Ammon's horn (tissue), 1 donor: ENCODE measurements at places on chromosomes 3 and 15.

DNA sequence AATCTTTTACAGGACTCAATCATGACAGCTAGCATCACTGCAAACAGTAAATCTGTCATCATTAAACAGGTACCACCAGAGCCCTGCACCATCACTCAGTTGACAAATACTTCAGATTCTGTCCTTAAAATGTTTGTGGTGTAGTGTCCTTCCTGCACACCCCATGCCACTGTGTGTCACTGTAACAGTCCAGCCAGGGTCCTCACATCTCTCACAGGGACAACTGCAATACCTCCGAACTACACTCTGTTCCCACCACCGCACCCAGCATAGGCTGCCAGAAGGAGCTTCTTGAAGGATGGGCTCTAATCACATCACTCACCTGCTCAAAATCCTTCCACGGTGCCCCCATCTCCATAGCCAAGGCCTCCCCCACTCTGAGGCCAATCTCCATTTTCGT, 90.2 kb upstream of the FGF12 start:
- DNase-seq = no peak

- no peak for DNase-seq
Observed at GRCh38 chr15:92149029-92149428, 244.7 kb upstream of the ST8SIA2 start.

GRCh38 chr15:85325834-85326233, 54.6 kb upstream of the AKAP13 start:
- DNase-seq = no peak

DNA sequence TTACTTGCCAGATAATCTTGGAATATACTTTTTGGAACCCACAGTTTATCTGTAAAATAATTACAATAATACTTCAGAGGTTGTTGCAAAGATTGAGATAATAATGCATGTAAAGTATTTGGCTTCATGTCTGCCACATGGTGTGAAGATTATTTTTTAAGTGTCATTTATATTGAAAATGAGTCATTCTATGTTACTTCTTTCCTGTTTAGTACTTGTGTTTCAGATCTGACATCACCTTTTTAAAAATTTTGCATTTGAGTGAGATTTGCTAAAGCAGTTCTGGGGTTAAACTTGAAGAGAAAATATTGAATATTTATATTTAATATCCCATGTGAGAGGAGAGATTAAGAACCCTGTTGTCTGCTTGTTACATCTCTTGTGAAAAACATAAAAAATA, 31.2 kb downstream of the IQGAP1 start:
- DNase-seq = no peak

- peak; percentile 88 for DNase-seq
Observed at GRCh38 chr3:118884748-118885206, 149.9 kb downstream of the IGSF11 start.

DNA sequence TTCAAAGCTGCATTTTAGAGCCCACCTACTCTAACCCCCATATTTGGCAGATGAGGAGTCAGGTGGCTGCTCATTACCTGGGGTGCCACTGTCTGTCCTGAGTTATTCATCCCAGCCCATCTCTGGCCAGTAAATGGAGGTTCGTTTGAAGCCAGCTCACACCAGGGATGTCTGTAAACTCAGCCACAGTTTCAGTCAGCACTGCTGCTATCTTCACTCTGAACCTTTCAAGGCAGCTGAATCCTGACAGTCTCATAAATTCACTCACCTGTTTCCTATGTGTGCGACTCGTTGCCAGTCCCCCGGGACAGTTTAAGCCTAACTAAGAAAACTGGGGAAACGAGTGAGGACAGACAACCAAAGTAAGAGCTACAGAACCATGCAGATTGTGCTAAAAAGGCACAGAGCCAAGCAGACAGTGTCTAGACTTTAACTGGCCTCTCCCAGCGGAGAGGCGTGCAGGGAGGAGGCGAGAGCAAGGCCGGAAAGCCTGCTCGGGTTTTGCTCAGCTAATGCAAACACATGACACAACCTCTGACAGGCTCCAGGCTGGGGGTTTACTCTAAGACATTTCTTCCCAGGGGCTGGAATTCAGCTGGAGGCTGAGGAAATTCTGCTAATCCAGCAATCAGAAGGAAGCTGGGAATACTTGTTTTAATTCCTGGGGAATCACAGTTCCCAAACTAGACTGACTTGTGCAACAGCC, 12.0 kb downstream of the FSTL1 start:
- no peak for DNase-seq

DNA sequence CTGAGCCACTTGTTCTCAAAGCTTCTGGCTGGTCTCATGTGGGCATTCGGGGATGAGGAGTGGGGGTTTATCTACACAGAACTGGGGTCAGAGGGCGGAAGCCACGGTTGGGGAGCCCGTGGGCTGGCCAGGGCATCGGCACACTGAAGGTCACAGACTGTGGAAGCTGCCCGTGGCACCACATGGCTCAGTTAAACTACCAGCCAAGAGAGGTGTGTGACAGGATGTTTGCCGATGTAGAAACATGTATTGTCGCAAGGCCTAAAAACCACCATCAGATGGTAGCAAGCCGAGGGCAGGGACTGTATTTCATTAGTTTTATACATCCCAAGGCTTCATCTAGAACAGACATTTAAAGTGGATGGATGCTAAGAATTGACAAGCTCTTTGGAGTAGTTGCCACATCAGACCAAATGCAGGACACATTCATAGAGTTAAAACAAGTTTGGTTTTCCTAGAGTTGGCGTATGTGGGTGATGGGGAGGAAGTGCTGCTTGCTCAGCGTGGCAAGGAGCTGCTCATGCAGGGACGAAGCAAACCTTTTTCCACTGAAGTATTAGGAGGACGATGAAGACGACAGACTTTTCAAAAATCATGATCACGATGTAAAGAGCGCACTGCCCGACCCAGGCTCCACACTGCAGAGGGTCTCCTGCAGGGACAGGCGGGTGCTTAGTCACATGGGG, 9.6 kb upstream of the MUSTN1 start:
- DNase-seq = no peak

DNA sequence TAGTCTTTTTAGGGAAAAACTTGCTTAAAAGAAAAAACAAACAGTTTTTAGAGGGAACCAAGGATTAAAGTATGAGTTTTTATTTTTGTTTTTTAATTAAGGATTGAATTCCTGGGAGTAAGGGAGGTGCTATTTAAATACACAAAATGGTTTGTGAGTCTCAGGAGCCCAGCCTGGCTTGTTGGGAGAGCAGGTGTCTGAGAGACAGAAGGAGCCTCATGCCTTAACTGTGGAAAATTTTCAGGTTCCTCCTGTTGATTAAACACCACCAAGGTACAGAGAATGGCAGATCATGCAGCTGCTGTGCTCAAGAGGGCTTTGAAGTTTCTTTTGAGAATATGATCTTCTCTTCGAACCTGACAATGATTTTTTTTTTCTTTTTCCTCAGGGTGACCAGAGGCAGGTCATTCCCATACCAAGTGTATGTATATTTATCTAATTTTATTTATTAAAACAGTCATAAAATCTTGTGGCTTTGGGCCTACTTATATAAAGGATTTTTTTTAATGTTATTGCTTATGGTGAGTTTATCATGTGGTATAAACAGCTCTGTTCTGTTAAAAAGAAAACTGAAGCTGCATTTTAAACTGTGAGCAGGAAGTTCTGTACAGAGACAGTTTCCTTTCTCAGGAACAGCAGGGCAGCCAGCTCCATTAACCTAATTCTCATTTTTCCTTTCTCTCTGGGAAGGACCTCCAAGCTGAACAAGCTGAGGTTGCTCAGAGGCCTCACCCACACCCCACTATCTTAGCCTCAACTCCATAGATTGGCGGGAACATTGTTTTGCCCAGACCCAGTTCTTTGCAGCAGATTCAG, 33.7 kb upstream of the VILL start:
- DNase-seq = no peak

- DNase-seq = no peak
Observed at GRCh38 chr3:38566215-38566528, 70.0 kb downstream of the EXOG start.

DNA sequence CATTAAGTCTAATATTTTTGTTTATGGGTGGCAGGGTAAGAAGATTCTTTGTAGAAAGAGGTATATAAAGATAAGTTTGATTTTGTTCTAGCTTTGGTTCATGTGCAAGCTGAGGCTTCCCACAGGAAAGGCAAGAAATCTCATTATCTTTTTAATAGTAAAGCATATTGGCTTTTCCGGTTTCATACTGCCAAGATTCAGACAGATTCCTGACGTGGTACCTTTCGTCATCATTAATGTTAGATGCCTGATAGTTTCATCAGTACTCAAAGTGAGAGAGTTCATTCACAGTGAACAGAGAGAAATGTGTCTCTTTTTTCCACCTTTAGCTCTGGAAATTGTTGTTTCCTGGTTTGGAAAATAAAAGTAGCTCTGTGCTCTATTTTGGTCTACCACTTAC, 16.5 kb downstream of the TPM1 start:
- no peak for DNase-seq

GRCh38 chr3:69692761-69693160, 46.5 kb upstream of the MITF start:
- DNase-seq = no peak

- no peak for DNase-seq
Observed at GRCh38 chr15:74336061-74337005, 31.1 kb downstream of the CYP11A1 start.

DNA sequence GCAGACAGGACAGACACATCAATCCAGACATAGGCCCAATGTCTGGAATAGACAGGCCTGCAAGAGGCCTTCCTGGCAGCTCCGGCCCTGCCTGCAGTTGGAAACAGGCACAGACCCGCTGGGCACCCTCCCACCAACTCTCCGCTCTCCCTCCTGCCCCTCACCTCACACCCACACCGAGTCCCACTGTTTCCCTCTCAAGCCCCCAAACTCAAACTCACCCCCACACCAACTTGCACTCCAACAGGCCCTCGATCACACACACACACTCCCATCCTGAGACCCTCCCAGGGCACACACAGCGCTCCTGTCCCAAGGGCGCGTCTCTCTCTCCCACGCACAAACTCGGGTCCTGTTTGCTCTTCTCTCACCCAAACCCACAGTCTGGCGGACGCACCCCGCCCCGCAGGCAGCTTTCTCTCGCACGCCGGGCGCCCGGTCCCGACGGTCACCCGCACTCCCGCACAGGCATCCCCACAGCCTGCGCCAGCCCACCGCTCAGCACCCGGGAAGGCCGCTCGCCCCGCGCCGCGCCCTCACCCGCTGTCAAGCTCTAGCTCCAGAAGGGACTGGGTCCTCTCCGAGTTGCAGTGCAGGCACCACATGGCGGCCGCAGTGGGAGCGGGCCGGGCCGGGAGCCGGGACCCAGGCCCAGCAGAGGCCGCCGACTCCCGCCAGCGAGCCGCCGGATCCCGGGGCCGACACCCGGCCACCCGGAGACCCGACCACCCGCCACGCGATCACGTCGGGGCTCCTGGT, 106.2 kb downstream of the IQSEC1 start:
- no peak for DNase-seq

- no peak for DNase-seq
Observed at GRCh38 chr3:191255156-191255555, 56.1 kb downstream of the OSTN start.

DNA sequence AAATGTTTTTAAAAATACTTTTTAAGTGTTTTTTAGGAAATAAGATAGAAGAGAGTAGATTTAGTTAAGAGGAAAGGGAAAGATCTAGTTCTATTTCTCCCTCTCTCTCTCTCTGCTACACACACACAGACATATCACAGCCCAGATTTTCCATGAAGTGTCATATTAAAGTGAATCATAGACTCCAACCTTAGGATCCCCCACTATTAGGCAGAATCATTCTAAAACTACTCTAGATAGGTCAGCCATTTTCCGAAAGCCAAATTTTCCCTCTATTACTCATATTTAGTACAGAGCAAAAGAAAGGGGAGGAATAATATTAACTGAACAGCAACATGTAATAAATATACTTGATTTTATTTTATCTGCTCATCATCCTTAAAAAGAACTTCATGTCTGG, 45.1 kb upstream of the RSL24D1 start:
- no peak for DNase-seq

DNA sequence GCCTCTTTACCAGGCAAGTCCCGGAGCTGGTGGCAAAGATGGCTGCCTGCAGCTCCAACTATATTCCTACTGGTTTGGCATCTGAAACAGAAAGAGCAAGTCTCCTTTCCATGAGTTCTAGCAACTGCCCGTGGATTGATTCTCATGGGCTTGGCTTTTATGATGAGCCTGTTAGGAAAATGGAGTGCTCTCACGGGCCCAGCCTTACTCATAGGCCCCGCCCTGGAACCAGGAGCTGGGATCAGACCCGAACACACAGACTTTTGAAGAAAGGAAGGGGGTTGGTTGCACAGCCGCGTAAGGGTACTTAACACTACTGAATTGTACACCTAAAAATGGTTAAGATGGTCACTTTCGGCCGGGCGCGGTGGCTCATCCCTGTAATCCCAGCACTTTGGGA, 2.9 kb downstream of the NRROS start:
- no peak for DNase-seq

DNA sequence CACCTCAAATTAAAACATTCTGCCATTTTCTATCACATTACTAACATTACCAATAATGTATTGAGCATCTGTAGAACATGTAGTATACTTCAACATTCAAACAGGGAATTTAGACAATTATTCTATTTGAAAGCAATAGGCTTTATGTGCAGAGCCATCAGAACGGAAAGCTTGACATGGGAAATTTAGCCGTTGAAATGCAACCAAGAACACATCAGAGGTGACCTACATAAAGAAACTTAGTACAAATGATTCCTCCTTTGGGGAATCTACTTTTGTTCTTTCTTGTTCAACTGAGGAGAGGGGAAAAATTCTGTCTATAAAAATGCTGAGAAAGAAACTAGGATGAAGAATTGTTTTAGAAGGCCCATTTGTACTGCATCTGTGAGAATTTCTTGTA, 38.6 kb upstream of the RBMS3 start:
- no peak for DNase-seq

- no peak for DNase-seq
Observed at GRCh38 chr3:79604681-79605080, 163.1 kb downstream of the ROBO1 start.

GRCh38 chr3:49411535-49411967, 225 bp downstream of the RHOA start:
- DNase-seq = peak; percentile 38

- DNase-seq = no peak
Observed at GRCh38 chr15:40929660-40930429, 705 bp downstream of the DLL4 start.

- DNase-seq = no peak
Observed at GRCh38 chr15:58532126-58532525, 100.3 kb downstream of the LIPC start.

- no peak for DNase-seq
Observed at GRCh38 chr3:169865176-169865767, 4.5 kb downstream of the LRRC31 start.

DNA sequence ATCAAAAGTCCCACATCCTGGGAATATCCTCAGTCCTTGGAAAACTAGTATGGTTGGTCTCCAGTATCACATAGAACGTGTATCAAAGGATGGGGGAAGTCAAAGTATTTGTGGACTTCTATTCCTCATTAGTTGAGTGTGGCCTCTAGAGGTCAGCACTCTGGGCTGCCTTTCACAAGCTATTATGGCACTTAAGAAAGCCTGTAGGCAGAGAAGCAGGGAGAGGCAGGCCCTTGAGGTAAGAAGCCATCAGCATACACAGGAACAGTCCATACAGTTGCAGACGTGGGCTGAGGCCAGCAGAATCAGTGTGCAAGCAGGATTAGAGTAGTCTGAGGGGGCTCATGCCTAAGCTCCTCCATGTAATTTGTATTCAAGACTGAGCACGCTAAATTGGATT, 341.7 kb downstream of the CLSTN2 start:
- DNase-seq = no peak
